NCI-H2029 (cell line): ENCODE measurements at places on chromosomes 7 and 10.
A peak's percentile ranks its signal among the peaks of the same experiment; 100 is the strongest.

DNA sequence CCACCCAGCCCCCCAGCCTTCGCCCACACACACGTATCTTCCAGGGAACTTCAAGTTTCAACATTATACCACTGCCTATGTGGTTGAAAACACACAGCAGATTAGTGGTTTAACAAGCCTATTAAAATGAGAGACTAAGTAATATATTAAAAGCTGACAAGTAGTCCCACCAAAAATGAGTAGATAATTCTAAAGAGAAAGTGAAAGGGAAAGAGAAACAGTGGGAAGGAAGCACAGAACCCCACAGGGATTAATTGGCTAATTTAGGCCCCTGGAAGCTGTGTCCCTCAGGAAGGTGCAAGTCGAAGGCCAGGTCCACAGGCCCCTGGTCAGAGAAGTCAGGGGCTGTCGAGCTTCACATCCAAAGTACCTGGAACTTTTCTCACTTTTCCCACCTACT, 210.5 kb upstream of the YAE1 start:
- no peak for DNase-seq

DNA sequence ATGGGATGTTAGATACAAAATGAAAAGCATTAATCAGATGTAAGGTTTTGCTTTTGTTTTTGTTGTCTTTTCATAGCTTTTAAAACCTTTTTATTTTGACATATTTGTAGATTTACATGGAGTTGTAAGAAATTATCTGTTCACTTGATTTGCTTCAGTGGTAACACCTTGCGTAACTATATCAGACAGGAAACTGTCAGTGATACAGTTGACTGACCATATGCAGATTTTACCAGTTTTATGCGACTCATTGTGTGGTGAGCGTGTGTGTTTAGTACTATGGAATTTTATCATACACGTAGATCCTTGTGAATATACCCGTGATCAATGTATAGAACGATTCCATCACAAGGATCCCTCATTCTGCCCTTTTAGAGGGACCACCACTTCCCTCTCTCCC, 701.4 kb downstream of the SUGCT start:
- no peak for DNase-seq

DNA sequence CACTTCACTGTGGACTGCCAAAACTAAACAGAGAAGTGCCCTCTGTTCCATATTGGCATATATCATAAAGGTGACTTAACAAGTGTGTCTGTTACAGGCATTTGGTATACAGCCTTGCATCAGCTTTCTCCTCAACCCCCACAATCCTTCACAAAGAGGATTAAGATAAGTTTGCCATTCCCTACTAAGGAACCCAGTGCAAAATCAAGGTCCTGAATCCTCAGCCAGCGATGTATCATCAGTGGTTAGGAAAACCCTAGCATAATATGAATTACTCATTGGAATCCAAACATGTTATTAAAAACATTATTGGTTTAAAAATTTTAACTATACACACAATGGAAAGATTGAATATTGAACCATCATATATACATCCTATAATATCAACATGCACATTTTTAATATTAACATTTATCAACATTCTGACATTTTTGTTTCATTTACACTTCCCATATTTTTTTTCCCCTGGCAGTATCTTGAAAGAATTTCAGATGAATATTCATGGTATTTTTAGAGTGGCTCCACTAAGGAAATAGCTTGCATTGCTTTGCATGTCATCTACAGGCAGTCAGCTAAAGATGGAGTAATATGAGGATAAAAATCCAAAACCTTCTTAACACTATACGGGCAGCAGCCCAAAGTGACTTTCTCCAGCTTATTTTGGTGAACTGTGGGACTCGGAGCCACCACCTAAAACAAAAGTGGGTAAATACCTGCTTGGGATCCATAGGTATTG, 215.6 kb upstream of the CHRM2 start:
- no peak for DNase-seq

GRCh38 chr10:23535381-23535780, 96.5 kb downstream of the OTUD1 start:
- DNase-seq, result no peak

GRCh38 chr7:105602325-105603305, 21.3 kb upstream of the EFCAB10 start:
- DNase-seq, result no peak

DNA sequence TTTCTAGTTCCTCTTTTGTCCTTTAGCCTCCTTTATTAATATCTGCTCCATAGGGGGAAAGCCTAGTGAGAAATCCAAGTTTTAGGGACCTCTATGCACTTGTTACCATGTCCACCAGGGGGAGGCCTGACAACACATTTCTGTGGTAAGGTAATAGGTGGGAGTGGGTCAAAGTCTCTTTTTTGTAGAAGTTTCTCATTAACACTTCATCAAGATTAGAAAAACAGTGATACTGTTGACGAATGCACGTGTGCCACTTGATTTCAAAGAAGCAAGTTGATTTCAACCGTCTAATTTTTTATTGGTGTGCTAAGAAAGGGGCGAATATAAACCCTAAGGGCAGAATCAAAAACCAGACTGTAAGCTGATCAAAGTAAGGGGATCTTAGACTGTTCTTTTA, 30.6 kb downstream of the CISD1 start:
- no peak for DNase-seq

GRCh38 chr10:113305871-113306270, 247.0 kb upstream of the HABP2 start:
- DNase-seq, result no peak

DNA sequence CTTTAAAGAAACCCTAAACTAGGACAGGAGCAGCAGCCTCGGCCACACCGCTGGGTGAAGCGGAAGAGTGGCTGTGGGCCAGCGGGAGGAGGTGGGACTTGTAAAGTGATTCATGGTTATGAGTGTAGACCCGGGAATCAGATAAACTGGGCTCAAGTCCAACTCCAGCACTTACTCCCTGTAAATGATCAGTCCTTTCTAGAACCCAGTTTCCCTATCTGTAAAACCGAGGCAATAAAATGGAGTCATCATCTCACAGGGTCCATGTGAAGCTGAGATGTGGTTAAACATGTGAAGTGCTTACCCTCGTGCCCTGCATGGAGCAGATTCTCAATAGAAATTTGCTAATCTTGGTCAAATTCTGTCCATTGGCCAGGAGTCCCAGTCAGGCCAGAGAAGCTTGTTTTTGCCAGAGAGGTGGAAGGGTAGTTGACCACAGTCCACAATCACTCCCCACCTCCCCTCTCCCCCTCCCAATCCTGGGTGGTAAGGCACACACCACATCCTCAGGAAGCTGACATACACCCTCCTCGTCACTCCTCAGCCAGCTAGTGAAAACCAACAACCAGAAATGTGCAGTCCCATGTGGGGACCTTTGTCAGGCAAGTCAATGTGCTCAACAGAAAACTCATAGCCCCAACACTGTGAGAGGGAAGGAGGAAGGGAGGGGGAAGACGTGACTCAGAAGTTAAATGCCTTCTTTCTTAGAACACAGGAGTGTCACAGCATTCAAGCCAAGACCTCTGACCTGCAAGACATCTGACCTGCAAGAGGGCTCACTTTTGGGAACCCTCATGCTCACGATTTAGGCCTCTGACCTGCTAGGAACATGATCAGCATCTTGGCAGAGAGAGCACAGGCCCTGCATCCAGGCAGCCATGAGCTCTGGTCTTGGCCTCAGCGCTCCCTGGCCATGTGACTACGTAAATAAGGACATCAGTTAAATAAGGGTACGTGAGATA, 145.1 kb downstream of the PLXNA4 start:
- peak; percentile 70 for DNase-seq

DNA sequence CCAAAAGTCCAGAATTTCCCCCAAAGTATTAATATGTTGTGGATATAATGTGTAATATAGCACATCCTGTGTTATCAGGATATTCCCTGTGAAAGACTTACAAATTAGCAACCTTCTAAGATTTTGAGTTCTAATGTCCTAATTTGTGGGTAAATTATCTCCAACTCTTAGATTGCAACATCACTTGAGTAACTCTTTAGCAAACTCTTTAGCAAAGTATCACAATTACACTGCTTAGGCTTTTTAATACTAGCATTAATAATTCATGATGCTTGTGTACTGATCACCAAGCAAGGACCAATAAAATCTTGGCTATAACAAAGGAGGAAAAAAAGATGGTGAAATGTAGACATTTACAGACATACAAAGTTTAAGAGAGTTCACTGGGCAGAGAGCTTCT, 27.7 kb downstream of the HIP1 start:
- no peak for DNase-seq

GRCh38 chr10:945778-946177, 14.3 kb upstream of the LARP4B start:
- DNase-seq, result no peak

GRCh38 chr10:71644307-71645180, 75.0 kb downstream of the C10orf105 start:
- no peak for DNase-seq

DNA sequence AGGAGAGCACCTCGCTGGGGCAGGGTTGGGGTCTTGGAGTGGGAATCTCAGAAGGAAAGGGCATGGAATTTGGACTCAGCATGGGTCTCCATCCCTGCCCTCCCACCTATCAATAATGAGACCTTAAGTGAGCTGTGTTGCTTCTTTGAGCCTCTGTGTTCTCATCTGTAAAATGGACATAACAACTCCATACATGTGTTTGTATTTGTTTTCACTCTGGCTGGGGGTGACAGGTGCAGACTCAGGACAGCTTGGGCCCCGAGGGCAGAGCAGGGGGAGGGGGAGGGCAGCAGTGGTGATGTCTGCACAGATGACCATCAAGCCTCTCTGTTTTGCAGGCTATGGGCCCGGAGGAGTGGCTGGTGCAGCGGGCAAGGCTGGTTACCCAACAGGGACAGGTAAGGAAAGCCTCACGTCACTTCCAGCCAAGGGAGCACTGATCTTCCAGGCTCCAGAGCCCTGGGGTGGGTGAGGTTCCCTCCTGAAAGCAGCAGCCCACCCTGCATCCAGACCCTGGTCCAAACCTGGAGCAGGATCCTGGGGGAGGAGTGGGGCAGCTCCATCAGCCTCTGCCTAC, 19.9 kb downstream of the ELN start:
- DNase-seq, result no peak

- DNase-seq, result no peak
These were observed 384.0 kb upstream of the SEMA3D start for GRCh38 chr7:85570898-85571297.
